ENCODE measurements at places on chromosomes 1 and 21. TPM values are rescaled to one million over a fixed set of nuclear protein-coding genes. Genes with fewer than 3 reads are reported as not detected.

DNA sequence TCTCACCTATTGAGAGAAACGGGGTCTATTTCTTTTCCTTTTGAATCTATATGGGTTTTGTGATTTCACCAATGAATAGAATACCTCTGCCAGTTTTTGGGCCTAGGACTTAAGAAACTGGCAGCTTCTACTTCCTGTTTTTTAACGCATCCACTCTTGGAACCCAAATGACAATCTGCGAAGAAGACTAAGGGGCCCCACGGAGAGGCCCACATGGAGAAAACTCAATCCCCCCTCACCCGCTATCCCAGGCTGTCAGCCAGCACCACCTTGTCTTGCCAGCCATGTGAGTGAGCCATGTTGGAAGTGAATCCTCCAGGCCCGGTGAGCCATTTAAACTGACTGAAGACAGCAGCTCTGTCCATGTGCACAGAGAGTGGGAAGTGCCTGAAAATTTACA lies 3.6 kb upstream of the HENMT1 start:
- no peak for DNase-seq

DNA sequence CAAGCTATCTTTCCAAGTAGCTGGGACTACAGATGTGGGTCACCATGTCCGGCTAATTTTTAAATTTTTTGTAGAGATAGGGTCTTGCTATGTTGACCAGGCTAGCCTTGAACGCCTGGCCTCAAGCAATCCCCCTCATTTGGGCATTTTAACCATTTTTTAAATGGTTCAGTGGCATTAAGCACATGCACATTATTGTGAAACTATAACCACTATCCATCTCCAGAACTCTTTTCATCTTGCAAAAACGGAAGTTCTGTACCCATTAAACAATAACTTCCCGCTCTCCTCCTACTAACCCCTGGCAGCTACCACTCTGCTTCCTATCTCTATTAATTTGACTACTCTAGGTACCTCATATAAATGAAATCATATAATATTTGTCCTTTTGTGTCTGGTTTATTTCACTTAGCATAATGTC lies 4.8 kb upstream of the IL6R start:
- DNase-seq: no peak

DNA sequence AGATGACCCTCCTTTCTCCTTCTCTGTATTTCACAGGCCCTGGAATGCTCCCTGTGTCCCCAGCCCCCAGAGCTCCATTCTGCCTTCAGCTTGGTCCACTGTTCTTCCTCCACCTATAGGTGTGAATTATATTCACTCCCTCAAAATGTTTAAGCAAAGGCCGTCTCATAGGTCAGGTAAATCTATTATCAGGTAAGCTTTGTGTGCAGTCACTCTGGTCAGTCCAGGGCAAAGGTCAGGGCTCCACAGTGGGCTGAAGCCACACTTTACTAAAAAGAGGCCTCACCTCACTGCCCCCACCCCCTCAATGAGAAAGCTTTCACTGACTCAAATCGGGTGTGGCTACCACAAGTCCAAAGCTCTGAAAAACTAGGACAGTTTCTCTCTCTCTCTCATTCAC lies 65.9 kb downstream of the DNTTIP2 start:
- peak; percentile 19 for DNase-seq

- no peak for DNase-seq
Observed at GRCh38 chr1:155537193-155537592, 25.4 kb downstream of the ASH1L start.

DNA sequence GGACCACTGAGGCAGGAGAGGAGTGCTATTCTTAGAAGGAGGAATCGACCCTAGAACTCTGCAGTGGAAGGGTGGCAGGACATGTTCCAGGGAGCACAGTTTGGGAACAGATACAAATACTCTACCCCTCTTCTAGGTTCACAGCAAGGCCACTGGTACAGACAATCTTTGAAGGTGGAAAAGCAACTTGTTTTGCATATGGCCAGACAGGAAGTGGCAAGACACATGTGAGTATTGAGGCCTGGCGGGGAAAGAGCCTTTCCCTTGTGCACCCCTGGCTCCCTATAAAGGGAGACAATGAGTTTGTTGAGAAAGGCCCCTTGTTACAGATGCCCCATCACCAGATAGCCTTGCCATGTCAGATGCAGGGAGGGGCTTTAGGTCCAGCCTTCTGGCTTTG lies 17.8 kb downstream of the KIF2C start:
- DNase-seq: no peak

- no peak for DNase-seq
Observed at GRCh38 chr21:38822778-38823238, 17.1 kb downstream of the ETS2 start.

GRCh38 chr21:45297329-45297728 lies 9.6 kb upstream of the POFUT2 start:
- no peak for DNase-seq

DNA sequence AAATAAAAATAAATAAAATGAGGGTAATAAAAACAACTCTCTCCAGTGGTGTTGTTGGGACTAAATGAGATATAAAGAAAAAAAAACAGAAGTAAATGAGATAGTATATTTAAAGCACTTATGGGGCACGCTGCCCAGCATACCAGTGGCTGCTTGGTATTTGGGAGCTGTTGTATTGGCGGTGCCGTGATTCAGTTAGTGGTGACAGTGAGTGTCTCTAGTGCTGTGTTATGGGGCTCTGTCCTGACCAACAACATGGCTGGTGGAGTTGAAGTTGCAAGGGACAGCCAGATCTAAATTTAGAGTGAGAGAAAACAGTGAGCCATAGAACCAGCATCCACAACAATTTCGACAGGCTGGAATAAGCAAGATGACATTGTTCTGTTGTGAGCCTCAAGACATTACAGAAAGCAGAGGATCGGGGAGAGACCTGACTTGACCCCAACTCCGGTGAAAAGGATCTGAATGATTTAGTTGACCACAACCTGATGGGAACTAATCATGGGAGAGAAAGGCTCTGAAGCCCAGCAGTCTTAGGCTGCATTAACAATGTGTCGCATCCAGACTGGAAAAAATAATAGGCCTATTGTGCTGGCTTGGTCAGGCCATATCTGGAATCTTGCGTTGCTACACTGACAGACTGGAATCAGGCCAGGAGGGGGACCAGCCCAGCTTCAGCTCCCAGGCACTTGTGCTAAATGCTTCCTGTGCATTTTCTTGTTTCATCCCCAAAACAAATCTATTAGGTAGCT lies 2.4 kb upstream of the MFSD2A start:
- DNase-seq: no peak

The LHX4 gene
- total RNA-seq: not detected

The WDR64 gene
- not detected for total RNA-seq

The NTNG1 gene
- total RNA-seq: not detected

The CYP4Z1 gene
- not detected for total RNA-seq

All from MG63 (cell line).